Stimulated activated CD4-positive, alpha-beta T cell treated with anti-CD3 and anti-CD28 coated beads, TNF-alpha, amount 100 ng/mL, for 4 hours (primary cell): ENCODE measurements at places on chromosomes 16 and 17.
A peak's percentile ranks its signal among the peaks of the same experiment; 100 is the strongest.

- no peak for DNase-seq
Observed at GRCh38 chr17:834136-834535, 52.0 kb downstream of the MRM3 start.

- DNase-seq = no peak
Observed at GRCh38 chr16:19559242-19559910, 3.9 kb downstream of the VPS35L start.

GRCh38 chr17:58107306-58107705, 24.1 kb downstream of the DYNLL2 start:
- DNase-seq = no peak

DNA sequence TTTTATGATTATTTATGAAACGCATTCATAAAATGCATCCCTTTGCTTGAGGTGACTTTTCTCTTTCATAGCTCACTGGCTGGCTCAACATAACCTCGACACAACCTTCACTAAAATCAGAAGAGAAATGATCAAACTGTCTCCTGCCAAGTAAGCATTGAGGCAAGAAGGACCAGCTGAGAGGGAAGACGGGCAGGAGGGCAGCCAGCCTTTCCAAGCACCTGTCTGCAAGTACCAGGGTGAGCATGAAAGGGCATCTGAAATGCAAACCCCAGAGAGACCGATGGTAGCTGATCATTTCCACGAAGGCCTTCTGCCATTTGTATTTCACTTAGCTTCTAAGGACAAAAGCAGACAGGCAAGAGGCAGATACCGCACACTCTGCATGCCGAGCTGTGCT, 52.1 kb upstream of the RPH3AL start:
- no peak for DNase-seq

GRCh38 chr17:15343749-15344148, 2.4 kb upstream of the TEKT3 start:
- DNase-seq = no peak

DNA sequence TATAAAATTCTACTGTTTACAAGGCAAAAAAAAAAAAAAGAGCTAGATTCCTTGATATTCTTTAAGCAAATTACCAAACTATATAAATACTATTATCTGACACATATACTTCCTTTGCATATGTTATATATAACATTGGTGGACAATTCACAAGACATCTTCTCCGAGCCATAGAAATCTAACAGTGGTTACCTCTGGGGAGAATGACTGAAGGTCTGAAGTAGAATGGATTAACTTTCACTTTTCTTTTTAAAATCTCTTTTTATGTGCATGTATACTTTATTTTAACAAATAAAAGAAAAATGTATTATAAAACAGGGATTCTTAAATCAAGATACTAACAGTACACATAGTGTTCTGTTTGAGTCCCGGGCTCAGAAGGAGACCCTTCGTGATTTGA, 131.0 kb downstream of the MRTFB start:
- no peak for DNase-seq

DNA sequence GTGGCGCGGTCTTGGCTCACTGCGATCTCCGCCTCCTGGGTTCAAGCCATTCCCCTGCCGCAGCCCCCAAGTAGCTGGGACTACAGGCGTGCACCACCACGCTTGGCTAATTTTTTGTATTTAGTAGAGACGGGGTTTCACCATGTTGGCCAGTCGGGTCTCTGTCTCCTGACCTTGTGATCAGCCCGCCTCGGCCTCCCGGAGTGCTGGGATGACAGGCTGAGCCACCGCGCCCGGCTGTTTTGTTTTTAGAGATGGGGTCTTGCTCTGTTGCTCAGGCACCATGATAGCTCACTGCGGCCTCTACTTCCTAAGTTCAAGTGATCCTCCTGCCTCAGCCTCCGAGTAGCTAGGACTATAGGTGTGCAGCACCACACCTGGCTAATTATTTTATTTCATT, 27.2 kb downstream of the ZNF750 start:
- no peak for DNase-seq

DNA sequence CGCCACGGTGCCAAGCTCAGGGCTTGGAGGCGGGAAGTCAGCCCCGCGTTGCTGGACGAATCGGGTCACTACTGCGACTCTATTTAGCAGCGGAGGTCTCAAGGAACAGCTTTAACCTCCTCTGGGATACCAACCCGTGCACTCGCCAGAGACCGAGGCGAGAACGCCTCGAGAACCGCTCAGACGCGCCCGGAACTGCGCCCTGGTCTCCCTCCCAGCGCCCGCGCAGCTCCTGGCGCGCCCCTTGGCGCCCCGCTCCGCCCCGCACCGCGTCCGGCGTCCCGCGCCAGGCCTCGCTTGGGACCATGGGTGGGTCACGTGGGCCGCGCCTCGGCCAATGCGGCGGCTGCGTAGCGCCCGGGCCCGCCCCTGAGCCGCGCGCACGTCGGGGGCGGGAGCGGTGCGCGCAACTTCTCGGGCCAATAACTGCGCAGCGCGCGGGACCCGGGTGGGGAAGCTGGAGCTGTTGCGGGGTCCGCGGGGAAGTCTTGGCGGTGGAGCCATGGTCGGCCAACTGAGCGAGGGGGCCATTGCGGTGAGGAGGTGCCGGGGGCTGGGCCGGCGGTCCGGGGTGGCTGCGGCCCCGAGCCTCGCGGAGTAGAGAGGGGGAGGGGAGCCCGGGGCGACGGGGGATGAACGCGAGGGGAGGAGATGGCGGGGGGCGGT, at the start of the genes RPA1 and SMYD4:
TSS of gene RPA1 (plus strand) at position 414 of the 666 bp plus-strand sequence. CDS start at position 503, 89 bp downstream.
TSS of gene SMYD4 (minus strand) at position 311 of the 666 bp plus-strand sequence. CDS start 1,908 bp downstream, outside the sequence.
- peak; percentile 72 for DNase-seq

GRCh38 chr16:58640949-58641348, 11.3 kb upstream of the CNOT1 start:
- no peak for DNase-seq

- no peak for DNase-seq
Observed at GRCh38 chr17:72031219-72031884, 89.5 kb upstream of the SOX9 start.

- no peak for DNase-seq
Observed at GRCh38 chr16:73888840-73889490, 407.6 kb upstream of the PSMD7 start.

- peak; percentile 62 for DNase-seq
Observed at GRCh38 chr17:28743243-28744103, at the start of gene TRAF4. TSS of gene TRAF4 (plus strand) at chr17:28744011. CDS start at chr17:28744113, 102 bp downstream.

DNA sequence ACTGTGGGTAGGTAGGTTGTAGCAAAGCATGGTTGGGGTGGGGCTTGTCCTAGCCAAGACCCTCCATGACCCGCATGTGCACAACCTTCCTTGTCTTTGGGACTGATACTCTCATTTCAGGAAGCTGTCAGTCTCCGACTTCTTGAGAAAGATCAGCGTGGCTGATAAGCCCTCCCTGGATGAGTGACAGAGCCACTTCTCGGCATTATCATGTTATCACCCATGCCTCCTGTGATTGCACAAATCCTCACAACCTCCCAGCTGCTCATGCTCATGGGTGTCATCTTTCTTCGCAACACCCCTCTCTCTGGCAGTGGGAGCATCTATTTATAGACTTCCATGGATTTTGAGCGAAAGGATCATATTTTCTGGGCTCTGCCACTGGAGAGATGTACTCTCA, 314.2 kb downstream of the FOXL1 start:
- no peak for DNase-seq

GRCh38 chr16:83979441-83979840, 11.4 kb downstream of the NECAB2 start:
- no peak for DNase-seq

DNA sequence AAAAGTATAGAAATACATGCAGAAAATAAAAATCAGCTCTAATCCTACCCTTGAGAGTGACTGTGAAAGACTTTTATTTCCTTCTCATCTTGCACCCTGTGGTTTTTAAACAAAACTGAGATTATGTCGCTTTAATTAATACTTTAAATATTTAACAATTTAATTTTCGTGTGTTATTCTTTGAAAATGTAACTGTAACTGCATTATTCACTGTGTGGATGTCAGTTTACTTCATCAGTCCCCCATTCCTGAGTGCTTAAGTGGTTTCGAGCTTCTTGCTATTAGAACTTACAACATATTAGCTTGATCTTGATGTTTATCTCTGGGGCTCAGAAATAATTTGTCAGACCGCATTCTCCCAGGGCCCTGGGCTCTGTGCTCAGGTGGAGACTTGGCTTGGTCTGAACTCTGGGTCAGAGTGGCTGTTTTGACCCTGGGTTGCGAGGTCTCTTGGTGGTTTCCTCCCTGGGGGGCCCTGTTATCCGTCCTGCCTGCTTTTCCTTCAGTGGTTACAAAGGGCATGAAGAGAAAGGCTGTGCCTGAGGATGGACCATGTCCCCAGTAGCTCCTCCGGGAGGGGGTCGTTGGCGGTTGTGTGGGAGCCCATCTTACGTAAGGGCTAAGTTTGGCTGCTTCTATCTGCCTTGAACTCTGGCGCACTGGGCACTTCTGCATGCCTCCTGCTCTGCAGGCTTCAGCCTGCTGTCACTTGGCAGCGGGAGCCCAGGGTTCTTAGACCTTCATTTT, 25.7 kb downstream of the AKAP1 start:
- DNase-seq = no peak

DNA sequence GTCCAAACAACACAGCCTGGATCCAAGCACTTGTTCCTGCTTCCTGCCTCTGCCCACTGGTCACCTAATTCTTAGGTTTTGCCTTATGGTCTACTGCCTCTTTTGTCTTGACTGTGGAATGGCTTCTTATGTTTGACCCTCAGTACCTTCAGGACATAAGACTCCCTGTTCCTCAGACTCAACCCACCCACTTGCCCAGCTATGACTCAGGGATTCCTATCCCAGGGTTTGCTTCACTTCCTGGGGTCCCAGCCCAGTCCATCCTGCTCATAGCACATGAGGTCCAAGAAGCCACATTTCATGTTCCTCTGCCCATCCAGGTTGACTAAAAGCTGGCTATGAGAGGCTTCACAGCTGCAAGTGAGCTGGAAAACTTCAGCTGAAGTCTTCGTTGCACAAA, 320.9 kb upstream of the CDH5 start:
- DNase-seq = no peak

- no peak for DNase-seq
Observed at GRCh38 chr17:17958982-17959381, 13.2 kb downstream of the TOM1L2 start.

DNA sequence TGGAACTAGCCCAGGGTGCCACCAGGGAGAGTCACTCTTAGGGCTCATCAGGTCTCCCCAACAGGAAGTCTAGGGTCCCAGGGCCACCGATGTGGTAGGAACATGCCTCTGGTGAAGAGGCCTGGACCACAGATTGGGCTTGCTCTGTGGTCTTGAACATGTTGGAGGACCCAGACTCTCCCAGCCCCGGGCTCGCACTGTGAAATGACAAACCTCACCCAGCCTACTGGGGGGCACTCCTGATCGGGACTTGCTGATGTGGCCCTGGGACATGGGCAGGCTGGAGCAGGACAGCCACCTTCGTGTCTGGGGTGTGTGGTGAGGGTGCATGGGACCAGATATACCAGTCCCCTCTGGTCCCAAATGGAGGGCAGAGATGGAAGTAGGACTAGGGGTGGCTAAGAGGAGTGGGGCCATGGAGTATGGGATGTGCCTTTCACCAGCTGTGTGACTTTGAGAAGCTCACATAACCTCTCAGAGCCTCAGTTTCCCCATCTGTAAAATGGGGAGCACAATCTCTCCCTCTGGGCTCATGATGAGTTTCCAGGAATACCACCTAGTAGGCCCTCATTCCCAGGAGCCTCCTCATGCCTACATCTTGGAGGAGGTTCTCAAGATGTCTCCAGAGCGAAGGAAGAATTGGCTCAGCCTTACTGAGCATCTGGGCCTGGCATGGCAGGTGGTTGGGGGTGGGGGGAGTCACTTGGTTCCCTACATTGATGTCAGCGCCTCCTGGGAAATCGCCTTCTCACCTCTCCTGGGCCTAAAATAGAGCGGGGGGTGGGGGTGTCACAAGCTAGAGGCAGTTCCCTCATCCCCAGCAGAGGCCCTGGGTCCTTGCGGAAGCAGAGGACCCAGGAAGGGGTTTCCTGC, 1.5 kb upstream of the ADAM11 start:
- no peak for DNase-seq

GRCh38 chr17:2172077-2172851, 117.4 kb downstream of the HIC1 start:
- no peak for DNase-seq

DNA sequence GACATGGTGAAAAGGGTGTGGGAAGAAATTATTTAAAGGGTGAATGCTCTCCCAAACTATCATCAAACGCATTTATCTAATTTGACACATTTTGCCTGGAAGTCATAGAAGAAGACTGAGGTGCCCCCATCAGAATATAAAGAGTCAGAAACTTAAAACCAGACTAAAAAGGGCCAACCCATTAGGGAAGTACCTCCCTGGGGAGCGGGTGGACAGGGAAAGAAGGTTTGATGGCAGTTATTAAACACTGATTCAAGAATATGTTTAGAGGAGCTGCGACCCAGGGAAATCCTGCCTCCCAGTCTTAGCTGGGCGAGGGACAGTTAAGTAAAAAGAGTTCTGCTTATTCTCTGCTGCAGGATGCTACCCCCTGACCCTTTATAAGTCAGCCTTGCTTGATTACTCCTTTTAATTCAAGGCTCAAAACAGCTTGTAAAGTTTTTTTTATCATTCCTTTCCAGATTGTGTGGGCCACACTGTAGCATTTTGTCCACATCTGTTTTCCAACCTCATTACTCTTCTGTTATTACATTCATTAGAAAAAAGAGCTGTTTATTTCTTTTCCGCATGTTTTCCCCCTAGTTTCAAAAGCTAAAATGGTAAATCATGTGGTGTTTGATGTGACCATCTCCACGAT, 138.5 kb upstream of the TBX2 start:
- DNase-seq = no peak

DNA sequence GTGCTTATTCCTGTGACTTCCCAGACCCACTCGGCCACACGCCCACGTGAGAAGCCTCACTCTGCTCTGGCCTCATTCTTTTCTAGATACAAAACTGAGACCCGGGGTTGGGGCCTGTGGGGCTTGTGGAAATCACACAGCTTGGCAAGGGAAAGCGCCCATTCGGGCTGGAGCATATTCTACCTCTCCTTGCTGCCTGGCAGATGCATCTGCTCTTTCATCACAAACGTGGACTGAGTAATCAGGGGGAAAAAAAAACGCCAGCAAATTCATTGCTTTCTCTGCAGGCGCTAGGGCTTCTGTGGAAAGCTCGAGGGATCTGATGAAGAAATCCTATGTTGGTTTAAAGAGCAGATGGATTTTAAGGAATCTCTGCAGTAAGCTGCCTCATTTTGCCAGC, 44.4 kb downstream of the DNAH9 start:
- no peak for DNase-seq

DNA sequence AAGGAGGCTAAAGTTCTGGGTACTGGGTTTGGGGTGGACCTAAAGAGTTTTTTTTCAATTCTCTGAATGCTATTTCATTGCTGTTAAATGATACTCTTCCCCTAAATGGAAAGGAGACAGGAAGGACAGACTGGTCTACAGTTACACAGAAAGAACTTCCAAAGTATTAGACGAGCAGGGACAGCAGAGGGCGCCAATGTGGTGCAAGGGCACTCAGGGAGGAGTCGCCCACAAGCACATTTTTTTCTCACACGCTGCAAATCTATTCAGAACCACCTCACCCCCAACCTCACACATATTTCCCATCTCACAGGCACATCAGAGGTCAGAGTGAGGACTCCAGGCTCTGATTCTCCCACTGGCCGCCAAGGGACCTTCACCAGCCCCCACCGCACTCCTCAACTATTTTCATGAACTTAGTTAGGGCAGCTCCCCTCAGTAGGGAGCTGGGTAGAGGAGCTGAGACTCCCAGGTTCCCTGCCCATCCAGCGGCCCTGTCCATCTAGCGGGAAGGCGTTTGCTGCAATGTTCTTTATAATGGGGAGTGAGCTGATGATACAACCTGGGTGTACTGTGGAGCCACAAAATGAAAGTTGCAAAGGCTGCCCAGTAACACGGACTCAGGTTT, 6.8 kb upstream of the CA4 start:
- peak; percentile 58 for DNase-seq

- no peak for DNase-seq
Observed at GRCh38 chr16:85565801-85566526, 47.2 kb upstream of the GSE1 start.
